ENCODE measurements at places on chromosomes 11 and 22.

- DNase-seq = no peak
Observed at GRCh38 chr11:61972672-61973475, 5.4 kb upstream of the FTH1 start.

DNA sequence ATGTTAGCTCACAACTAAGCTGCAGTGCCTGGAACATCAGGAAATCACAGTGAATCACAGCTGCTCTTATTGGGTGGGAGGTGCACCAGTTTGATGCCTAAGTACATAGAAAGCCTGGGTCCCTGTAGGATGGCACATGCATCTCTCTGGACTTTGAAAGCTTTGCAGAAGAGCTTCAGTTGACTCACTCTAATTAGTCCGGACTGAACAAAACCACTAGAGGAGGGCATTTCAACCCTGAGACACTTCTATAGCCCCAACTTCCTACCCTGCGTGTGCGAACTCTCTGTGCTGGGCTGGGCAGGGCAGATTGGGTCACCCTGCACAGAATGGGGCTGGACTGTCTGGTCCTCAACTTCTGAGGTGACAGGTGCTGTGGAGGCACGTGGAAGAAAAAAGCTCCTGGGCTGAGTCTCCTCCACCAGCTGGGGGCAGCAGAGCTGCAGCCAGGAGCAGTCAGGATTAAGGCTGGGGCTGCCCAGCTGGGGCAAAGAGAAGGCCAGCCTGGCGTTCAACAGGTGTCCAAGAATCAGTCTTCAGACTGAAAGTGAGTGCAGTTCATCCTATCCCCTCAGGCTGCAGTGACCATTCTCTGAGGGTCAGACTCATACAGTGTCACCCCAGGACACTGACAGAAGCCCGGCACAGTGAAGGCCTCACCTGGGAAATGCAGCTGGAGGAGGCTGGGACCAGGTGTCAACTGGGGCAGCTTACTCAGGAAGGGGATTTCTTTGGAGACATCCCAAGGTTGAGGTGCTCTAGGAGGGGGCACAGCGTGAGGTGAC lies 22.1 kb downstream of the GGTLC2 start:
- DNase-seq = no peak

- DNase-seq = no peak
Observed at GRCh38 chr11:76723548-76723947, 53.0 kb upstream of the LRRC32 start.

DNA sequence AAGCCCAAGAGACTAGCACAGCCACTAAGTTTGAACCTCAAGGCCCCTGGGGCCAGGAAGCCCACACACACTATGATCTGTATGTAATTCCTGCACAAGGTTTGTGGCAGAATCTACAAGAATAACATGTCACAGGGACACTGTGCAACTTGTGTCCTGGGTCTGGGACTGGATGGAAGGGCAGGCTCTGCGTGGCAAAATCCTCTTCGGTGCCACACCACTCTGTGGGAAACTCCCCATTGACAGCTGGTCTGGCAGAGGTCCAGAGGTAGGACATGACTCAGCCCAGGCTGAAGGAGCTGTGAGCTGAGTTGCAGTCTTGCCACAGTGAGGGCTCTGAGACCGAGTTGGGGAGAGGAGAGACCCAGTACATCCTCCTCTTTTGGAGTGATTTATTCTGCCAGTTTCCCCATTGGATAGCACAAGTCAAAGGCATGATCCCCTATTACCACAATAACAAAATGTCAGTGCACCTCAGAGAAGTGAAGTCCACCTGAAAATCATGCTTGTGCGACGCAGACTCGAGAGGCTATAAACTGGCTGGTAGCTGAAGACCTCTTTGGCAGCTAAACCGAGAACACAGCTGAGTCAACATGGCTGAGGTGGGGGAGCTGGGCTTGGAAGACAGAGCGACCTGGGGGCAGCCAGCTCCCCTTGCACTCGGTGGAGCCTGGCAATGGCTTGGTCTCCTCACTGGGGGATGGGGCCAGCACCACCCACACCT lies 23.3 kb upstream of the SERPIND1 start:
- no peak for DNase-seq

DNA sequence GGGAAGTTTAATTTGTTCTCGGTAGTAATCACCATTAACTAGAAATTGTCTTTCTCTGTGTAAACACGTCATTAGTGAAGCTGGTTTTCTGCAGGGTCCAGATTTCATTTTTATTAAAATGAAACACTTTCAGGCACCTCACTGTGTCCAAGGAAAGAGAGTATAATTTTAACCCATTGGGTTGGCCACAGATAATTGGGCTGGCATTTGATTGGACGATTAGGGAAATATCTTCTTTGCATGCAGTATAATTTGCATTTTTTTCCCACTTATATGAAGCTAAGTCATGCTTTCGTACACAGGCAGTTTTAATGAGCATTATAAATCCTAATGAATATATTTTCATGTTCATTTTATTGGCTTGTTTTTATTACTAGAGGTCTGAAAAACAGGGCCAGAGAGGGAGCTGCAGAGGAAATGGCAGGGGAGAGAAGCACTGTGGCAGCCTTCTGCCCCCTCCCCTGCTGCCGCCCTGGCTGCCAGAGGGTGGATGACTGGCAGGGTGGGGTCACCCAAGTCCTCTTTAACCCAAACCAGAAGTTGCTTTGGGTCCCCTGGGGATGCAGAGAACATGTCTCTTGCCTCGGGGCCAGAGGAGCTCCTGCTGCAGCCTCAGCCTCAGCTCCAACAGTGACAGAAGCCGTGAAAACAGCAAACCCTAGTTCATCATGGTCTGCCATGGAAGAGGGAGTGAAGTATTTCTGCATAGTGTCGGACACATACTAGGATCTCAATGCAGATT lies 93.9 kb downstream of the PKNOX2 start:
- DNase-seq = no peak

DNA sequence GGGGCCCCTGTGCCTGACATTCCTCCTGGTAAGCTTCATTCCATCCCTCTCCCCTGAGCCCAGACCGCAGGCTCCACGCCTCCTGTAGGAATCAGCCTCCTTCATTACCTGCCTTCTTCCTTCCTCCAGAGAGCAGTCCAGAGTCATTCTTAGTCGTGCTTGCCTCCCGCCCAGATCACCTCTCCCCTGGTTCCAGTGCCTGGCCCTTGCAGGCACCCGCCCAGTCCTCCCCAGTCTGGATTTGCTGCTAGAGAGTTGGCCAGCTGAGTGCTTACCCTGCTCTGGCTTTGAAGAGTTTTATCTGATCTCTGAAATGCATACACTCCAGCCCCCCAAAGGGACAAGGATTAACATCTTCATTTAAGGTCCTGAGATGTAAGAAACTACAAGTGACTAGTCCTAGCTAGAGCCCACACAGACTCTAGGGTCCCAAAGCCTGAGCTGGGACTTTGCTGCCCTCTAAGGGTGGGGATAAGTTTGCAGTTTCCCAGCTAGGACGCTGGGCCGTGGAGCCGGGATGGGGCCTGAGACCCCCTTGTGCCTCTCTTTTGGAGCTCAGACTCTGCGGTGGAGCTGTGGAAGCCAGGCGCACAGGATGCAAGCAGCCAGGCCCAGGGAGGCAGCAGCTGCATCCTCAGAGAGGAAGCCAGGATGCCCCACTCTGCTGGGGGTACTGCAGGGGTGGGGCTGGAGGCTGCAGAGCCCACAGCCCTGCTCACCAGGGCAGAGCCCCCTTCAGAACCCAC lies 1.6 kb downstream of the NR1H3 start:
- no peak for DNase-seq

DNA sequence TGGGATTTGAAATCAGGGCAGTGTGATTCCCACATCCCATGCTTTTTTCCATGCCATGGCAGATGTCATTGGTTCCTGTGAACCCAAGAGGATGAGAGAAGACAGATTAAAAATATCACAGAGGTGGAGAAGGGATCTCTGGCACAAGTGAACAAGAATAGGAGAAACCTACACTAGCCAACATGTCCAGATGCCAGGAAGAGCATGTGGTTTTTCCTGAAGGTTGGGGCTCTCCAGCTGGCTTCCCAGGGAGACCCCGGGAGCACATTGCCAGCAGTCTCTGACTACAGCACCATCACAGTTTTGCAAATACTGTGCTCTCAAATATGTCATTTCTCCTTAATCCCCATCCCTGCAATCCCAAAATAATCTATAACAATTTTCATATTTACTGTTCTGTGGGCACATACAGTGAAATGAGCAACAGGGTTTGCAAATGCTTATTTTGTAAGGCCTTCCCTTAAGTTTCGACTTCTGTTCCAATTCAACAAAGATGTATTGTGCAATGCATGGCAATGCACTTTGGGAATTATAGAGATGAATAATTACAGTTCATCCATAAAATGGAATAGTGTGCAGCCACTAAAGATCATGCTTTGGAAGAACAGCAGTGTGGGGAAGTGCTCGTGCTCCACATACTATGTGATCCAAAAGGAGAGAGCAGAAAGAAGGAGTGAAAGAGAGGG lies 4.8 kb downstream of the ANKK1 start:
- no peak for DNase-seq

- DNase-seq = peak; percentile 52
Observed at GRCh38 chr11:114059278-114059983, at the start of gene ZBTB16. Gene ZBTB16 (plus strand): TSS chr11:114059711. CDS start chr11:114063301, 3,590 bp downstream.

DNA sequence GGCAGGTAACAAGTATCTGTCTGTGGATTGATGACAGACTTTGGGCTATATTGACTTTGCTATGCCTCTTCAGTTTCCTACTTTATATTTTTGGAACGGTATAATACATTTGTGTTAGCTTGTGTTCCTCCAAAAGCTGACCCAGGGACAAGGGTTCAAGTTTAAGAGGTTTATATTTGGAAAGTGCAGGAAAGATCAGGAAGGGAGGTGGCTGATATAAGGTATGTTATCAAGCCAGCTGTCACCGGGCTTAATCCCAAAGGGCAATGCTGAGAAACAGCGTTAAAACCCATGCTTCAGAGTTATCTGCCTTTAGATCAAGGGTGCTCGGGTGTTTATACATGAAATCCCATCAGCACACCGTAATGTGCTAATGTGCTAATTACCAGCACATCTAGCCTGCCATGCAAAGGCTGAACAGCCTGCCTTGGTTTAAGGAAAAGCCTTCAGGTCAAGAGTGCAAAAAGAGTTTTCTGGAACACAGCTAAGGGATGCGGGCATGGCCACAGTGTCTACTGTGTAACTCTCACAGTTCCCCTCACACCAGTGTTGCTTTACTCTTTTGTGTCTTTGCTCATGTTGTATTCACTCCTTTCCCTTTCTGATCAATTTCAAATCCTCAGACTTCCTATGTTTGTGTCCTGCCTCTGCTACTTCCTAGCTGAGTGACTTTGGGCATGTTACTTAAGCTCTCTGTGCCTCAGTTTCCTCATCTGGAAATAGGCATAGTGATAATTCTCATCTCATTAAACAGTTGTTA lies 77.5 kb downstream of the BDNF start:
- no peak for DNase-seq

GRCh38 chr11:128610721-128611617 lies 23.6 kb upstream of the ETS1 start:
- DNase-seq = peak; percentile 51

DNA sequence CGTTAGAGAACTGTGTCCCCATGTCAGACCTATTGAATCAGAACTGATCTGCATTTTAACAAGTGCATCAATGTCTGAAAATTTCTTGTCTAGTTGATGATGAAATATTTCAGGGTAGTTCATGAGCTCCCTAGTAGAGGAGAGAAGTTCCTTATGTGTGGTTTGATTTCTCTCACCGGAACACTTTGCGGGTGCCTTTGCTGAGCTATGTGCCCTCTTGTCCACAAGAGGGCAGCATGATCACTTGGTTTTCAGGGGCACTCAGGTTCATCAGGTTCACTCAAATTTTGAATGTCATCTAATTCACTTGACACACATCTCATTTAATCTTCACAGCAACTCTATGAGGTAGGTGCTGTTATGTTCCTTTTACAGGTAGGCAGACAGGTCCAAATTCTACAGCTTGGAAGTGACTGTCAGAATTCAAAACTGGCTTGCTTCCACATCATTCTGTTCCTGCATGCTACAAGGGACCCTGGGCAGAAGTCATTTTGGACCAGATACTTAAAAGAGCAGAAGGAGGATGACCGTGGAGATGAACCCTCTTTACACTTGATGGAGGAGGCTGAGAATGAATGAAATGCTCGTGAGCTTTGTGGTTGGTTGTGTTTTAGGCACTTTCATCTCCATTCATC lies 55.6 kb downstream of the P4HA3 start:
- no peak for DNase-seq

DNA sequence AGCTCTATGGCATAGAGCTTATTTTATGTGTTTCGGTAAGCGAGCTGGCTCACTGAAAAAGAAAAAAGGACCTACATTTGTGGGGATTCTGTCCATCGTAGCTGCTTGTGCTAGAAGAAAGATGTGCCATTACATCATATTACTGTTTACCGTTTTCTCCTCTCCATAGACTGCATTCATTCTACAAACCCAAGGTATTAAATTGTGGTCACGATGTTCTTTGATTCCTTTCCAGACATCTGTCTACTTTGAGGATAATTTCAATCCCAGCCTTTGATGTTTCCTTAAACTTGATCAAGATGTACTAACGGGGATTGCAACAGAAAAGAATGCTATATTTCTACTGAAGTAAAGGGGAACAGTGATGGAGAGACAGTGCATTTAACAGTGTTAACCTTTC lies 5.5 kb upstream of the OR52N1 start:
- DNase-seq = no peak

DNA sequence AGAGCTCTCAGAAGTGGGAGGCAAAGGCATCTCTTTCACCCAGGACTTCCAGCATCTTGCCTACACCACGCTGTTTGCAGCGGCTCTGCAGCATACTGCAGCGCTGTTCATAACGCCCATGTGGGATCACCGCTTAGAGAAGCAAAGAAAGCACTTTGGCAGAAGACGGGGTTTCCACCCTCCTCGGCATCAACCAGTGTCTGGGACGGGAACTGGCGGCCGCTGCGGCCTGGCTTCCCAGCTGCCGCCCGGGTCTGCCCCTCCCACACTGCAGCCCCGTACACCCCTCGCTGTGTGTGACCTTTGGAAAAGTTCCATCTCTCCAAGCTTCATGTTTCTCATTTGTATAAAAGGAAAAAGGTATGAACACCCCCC lies 545 bp upstream of the TIRAP start:
- no peak for DNase-seq

DNA sequence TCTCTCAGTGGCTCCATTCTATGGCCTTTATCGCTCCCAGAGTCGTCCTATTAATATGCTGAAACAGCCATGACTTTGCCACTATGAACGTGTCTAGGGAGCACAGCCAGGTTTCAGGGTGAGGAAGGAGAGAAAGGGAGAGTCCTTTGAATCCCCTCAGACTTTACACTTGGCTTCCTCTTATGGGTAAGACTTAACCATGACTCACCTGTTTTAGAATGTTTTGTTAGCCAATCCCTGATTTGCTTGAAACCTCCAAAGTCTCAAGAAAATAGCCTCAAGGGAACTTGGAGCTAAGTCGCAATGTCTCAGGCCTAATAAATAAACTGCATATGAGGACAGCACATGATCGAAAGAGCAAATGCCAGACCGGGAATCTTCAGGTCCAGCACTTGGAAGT lies 131.2 kb upstream of the RCN1 start:
- no peak for DNase-seq

GRCh38 chr22:43389227-43389836 lies 22.5 kb upstream of the MPPED1 start:
- DNase-seq = no peak

All from activated naive CD4-positive, alpha-beta T cell (primary cell).